HS-5 (cell line): ENCODE measurements at places on chromosomes 16 and 17.

- DNase-seq: no peak
Observed at GRCh38 chr17:15447928-15448579, 19.4 kb downstream of the CDRT4 start.

- DNase-seq: no peak
Observed at GRCh38 chr16:15492091-15492740, 57.8 kb downstream of the BMERB1 start.

GRCh38 chr17:2438823-2439222 lies 38.0 kb upstream of the MNT start:
- no peak for DNase-seq

GRCh38 chr16:76835339-76835738 lies 355.7 kb upstream of the MON1B start:
- no peak for DNase-seq

GRCh38 chr16:48611329-48612137 lies 1.6 kb upstream of the N4BP1 start:
- no peak for DNase-seq

GRCh38 chr17:28396635-28397239 lies 9.3 kb downstream of the SLC46A1 start:
- DNase-seq: no peak

GRCh38 chr16:65782611-65783600 lies 583.6 kb upstream of the CDH5 start:
- DNase-seq: peak; percentile 53

GRCh38 chr16:68105611-68106010 lies 20.4 kb downstream of the NFATC3 start:
- DNase-seq: no peak

- no peak for DNase-seq
Observed at GRCh38 chr16:4371357-4372000, at the start of gene VASN. TSS of gene VASN (plus strand) at chr16:4371848. CDS start at chr16:4380878, 9,030 bp downstream.
